ENCODE measurements at places on chromosomes 7 and 10.
A peak's percentile ranks its signal among the peaks of the same experiment; 100 is the strongest.

DNA sequence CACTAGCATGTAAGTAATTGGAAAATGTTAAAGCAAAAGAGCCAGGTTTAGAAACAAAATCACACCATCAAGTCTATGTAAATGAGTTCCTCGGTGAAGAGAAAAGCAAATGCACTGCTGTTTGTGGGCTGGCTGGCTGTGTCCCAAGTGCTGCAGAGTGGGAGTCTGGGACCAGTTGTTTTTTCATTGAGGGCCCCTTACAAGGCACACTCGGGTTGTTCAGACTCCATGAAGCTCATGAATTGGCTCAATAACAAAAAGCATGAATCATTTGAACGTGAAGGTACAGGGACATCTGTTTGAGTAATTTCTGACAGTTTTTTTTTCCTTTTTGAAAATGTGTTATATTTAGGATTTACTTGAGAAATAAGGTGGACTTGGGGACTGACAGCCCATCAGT lies 28.0 kb downstream of the GRK5 start:
- no peak for DNase-seq

- DNase-seq = peak; percentile 51
These were observed 111.5 kb upstream of the PHYHIPL start for GRCh38 chr10:59064759-59065539.

- DNase-seq = no peak
These were observed 20.7 kb downstream of the AVL9 start for GRCh38 chr7:32515890-32516550.

- no peak for DNase-seq
These were observed 102.5 kb upstream of the RPA3 start for GRCh38 chr7:7820939-7821338.

DNA sequence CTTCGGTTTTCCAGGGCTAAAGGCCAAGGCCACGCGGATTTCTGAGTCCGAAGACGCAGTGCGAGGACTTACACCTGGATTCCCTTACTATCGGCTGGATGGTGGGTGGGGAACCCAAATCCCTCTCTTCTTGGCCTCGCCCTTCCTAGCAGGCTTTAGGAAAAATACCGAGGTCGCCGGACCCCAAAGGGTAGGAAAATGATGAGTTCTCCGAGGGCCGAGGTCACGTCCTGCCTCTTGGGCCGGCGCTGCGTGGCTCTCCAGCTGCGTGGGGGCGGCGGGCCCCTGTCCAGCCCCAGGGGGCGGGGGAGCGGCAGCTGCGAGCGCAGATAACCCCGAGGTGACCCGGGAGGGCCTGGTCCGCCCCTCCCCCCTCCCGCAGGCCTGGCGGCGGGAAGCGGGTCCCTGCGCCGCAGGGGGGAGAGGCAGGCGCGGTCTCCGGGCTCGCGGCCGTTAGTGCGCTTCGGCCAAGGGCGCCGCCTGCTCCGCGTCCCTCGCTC lies 805 bp upstream of the HMX3 start:
- DNase-seq = no peak

DNA sequence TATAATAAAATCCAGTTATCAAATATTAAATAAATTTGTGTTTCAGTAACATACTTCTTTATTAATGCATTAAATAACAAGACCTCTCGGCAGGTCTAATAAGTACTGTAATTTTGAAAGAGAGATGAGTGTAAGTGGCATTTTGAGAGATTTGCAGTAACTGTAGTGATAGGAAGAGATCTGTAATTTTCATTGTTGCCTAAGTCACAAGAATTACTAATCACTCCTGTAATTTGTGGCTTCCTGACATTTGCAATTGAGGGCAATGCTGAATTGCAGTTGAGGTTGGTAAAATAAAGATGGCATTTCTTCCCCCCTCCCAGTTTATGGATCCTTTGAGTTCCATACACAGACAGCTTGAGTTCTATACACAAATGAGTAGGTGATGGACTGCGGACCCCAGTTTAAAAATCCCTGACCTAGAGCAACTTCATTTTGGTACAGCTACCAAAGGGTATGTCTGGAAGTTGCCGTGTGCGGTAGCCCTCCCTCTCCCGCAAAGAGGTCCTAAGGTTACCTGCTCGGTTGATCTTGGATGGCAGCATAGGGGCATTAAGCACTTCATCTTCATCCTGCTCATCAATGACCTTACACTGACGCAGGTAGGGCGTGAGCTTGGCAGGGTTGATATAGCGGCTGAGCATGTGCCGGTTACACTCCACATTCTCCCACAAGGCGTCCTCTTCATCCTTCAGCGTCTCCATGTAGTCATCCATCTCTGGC lies 96.4 kb downstream of the CARD11 start:
- DNase-seq = no peak

- DNase-seq = no peak
These were observed 38.2 kb upstream of the FIGNL1 start for GRCh38 chr7:50488379-50488778.

DNA sequence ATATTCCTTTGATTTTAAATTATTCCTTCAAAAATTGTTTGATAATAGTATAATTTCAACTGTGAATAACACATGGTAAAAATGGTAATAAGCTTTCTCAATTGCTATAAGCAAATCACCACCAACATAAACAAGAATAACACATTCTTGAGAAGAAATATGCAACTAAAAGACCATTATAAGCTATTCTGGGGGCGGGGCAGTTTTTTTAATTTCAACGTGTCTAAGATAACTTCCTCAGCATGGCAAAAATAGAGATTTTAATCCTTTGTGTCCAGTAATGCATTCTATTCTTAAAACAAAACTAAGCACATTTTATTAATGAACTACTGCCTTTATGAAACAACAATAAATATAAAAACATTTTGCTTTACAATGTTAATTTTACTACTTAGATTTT lies 1.5 kb downstream of the DNAJC12 start:
- no peak for DNase-seq

All from globus pallidus (tissue), 1 donor.